ENCODE measurements at places on chromosomes 6 and 20.

DNA sequence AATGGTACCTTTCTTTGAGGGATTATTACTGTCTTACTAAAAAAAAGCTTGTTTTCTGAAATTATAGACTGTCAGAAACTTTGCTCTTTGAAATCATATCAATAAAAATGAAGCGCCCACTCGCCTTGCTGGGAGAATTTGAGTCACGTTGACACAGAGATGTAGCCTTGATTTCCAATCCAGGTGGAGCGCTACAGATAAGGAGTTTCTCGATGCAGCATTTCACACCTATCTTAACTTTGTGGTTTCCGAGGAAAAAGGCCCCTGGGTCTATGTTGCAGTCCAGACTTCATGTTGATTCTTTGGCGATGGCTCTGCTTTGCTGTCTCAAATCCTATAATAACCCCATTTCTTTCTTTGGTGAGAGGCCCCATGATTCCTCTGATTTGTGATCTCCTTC lies 158.1 kb upstream of the ARG1 start:
- DNase-seq: no peak

GRCh38 chr6:66277400-66277799 lies 570.4 kb upstream of the EYS start:
- no peak for DNase-seq

DNA sequence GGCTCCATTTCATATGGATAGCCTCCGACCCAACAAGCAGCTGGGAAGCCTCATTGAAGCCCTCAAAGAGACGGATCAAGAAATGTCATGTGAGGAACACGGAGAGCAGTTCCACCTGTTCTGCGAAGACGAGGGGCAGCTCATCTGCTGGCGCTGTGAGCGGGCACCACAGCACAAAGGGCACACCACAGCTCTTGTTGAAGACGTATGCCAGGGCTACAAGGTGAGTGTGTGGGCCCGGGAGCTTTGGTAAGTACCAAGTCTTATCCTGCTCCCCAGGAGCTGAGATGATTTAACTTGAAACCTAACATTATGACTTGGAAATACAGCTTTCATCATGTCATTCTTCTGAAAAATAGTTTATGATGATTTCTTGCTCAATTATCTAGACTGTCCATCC lies 4.1 kb downstream of the TRIM38 start:
- DNase-seq: no peak

- no peak for DNase-seq
Measured at GRCh38 chr6:145547594-145548335, 187.6 kb downstream of the EPM2A start.

Measured in 8988T (cell line).